Myometrial cell (primary cell): ENCODE measurements at places on chromosomes 12 and 14. TPM values are rescaled to one million over a fixed set of nuclear protein-coding genes. Genes with fewer than 3 reads are reported as not detected.

Gene CDK17
- 27.4 and 53.7 TPM in 2 replicates for total RNA-seq

Gene B4GALNT3
- total RNA-seq = not detected in 2 replicates

Gene RAD9B
- 0.86 TPM in 1 of 2 replicates, not detected in the other for total RNA-seq

Gene MMP19
- total RNA-seq = 35.8 and 37.5 TPM in 2 replicates

Gene KRT7
- 0.58 and 1.2 TPM in 2 replicates for total RNA-seq

Gene ENDOU
- total RNA-seq = under 0.01 TPM in 1 of 2 replicates, not detected in the other

Gene OR6C1
- not detected in 2 replicates for total RNA-seq

Gene RASSF9
- under 0.01 and 0.18 TPM in 2 replicates for total RNA-seq

Gene GALNT16
- not detected in 2 replicates for total RNA-seq

Gene INHBC
- not detected in 2 replicates for total RNA-seq

Gene CCDC184
- 0.58 and 1.1 TPM in 2 replicates for total RNA-seq

Gene PLBD1
- 5.2 and 7.4 TPM in 2 replicates for total RNA-seq

Gene DNAI7
- not detected in 2 replicates for total RNA-seq

Gene BBOF1
- 4.0 and 10.6 TPM in 2 replicates for total RNA-seq

Gene ATL1
- total RNA-seq = 8.7 and 11.0 TPM in 2 replicates

Gene IFNG-AS1
- total RNA-seq = not detected in 2 replicates

Gene MYL2
- total RNA-seq = not detected in 2 replicates

Gene MAP3K9
- 2.9 and 5.7 TPM in 2 replicates for total RNA-seq

Gene SMCO3
- total RNA-seq = not detected in 2 replicates

Gene NYNRIN
- total RNA-seq = 11.9 and 12.1 TPM in 2 replicates

Gene NGB
- not detected in 2 replicates for total RNA-seq

Gene SIRT4
- total RNA-seq = under 0.01 and 0.35 TPM in 2 replicates

Gene KRT77
- not detected in 2 replicates for total RNA-seq

Gene NAV3
- 29.4 and 49.3 TPM in 2 replicates for total RNA-seq

Gene LTB4R2
- total RNA-seq = 0.18 and 1.4 TPM in 2 replicates

Gene PLA2G1B
- not detected in 2 replicates for total RNA-seq

Gene ARHGAP9
- total RNA-seq = 0.18 TPM in 1 of 2 replicates, not detected in the other

Gene KRT80
- total RNA-seq = 0.53 TPM in 1 of 2 replicates, not detected in the other

Gene IL23A
- not detected in 2 replicates for total RNA-seq

Gene HOXC12
- total RNA-seq = not detected in 2 replicates

Gene ACRBP
- 0.18 TPM in 1 of 2 replicates, not detected in the other for total RNA-seq

Gene SLC6A15
- total RNA-seq = 7.2 and 12.1 TPM in 2 replicates

Gene CLEC1B
- total RNA-seq = not detected in 2 replicates

Gene CFAP251
- 2.0 and 6.2 TPM in 2 replicates for total RNA-seq

Gene REP15
- 0.29 and 1.4 TPM in 2 replicates for total RNA-seq

Gene TMEM132C
- total RNA-seq = not detected in 2 replicates

Gene NDUFA9
- total RNA-seq = 65.7 and 89.1 TPM in 2 replicates

Gene SOX5
- 6.2 and 6.6 TPM in 2 replicates for total RNA-seq
